ENCODE measurements at places on chromosomes 13 and 19.

GRCh38 chr13:48194379-48194754, 38.6 kb upstream of the ITM2B start:
- no peak for DNase-seq

DNA sequence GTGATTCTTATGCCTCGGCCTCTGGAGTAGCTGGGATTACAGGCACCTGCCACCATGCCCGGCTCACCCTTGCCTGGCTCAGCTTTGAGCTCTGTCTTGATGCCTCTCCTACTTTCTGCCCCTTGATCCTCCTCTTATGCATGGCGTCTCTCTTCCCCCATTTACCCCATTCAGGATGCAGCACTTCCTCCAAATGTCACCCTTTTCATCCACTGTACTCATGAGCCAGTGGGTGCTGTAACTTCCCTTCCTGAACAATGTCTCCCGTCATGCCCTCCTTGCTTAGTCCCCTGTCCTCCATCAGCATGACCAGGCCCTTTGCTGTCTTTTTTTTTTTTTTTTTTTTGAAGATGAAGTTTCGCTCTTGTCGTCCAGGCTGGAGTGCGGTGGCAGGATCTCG, 3.4 kb upstream of the SIGLEC9 start:
- no peak for DNase-seq

GRCh38 chr19:44696939-44697669, 1.8 kb upstream of the CEACAM16 start:
- DNase-seq, result no peak

- no peak for DNase-seq
Measured at GRCh38 chr13:58949646-58950045, 1214.1 kb downstream of the DIAPH3 start.

DNA sequence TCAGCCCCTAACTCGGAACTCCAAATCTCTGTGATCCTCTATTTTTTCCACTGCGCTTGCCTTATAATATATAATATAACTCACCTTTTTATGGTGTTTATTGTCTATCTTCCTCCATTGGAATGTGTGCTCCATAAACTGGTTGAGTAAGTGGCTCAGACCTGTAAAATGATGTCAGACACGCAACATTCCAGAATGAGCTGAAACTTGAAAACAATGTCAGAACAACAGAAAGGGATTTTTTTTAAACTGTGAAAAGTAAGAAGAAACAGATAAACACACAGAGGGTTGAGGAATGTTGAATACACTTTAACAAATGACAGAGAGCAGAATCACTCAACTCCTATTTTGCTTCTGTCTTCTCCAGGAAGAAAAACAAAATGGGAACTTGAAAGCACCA, 19.1 kb upstream of the FAM216B start:
- DNase-seq, result no peak

DNA sequence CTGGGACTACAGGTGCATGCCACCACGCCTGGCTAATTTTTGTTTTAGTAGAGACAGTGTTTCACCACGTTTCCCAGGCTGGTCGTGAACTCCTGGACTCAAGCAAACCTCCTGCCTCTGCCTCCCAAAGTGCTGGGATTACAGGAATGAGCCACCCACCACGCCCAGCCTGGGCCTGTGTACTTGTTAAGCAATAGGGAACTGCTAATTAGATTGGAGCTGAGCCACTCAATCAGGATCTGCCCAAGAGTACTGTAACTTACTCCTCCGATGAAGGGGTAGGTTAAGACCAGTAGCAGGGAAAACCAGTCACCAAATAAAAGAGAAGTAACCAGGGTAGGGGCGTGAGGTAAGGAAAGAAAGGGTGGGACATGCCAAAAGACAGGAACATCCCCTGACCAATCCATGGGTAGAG, 2.3 kb downstream of the DDX39A start:
- peak; percentile 5 for DNase-seq

DNA sequence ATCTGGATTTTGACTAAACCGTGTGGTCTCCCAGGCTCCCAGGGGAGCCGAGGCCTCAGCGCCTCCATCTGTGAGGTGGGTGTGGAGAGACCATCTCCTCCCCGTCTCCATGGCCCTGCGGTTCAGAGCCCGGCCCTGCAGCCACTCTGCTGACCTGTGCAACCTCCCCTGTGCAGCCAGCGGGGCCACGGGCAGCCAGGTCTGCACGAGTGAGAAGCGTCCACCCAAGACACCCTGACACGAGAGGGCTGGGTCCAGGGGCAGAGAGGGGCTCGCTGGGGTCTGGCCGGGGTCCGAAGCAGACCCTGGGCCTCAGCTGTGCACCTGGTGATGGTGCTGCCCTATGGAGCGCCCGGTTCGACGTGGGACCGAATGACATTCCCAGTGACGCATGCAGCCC, 10.4 kb upstream of the CACTIN start:
- no peak for DNase-seq

GRCh38 chr19:54882758-54883157, 8.7 kb downstream of the FCAR start:
- DNase-seq, result no peak

- no peak for DNase-seq
Measured at GRCh38 chr13:92303428-92303827, 905.0 kb downstream of the GPC5 start.

- no peak for DNase-seq
Measured at GRCh38 chr13:111278743-111279652, 41.4 kb upstream of the TEX29 start.

GRCh38 chr13:104833221-104833620, 1702.2 kb downstream of the EFNB2 start:
- no peak for DNase-seq

GRCh38 chr13:38430796-38431195, 81.1 kb downstream of the UFM1 start:
- no peak for DNase-seq

DNA sequence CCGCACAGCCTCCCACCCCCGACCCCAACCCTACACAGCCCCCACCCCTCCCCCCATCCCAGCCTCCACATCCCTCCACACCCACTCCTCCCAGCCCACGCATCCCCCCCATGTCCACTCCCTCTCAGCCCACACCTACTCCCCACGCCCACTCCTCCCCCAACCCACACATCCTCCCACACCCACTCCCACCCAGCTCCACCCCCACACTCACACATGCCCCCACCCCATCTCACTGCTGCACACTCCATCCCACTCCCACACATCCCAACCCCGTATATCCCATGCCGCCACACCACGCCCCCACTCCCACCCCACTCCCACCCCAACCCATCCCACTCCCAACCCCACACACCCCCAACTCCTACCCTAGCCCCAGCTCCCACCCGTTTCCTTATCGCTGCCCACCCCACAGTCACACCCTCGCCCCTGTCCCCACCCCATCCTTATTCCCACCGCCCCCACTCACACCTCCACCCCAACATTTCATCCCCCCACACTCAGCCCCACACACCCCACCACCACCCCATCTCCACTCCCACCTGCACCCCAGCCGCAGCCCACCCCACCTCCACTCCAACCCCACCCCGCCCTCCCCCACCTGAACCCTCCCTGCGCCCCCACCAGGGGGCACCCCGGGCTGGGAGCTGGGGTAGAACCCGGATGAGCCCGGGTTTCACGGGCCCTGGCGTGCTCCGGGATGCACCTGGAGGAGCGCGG, 809 bp downstream of the TDRD12 start:
- DNase-seq, result no peak

GRCh38 chr13:102807699-102808098, 8.8 kb downstream of the BIVM start:
- no peak for DNase-seq

GRCh38 chr13:20156702-20157101, 4.2 kb downstream of the GJA3 start:
- DNase-seq, result no peak

- DNase-seq, result peak; percentile 99
Measured at GRCh38 chr19:48468772-48469288, 339 bp upstream of the CYTH2 start.

GRCh38 chr19:11208561-11209471, 11.5 kb upstream of the KANK2 start:
- peak; percentile 53 for DNase-seq

- no peak for DNase-seq
Measured at GRCh38 chr13:43933378-43933777, 53.7 kb downstream of the LACC1 start.

DNA sequence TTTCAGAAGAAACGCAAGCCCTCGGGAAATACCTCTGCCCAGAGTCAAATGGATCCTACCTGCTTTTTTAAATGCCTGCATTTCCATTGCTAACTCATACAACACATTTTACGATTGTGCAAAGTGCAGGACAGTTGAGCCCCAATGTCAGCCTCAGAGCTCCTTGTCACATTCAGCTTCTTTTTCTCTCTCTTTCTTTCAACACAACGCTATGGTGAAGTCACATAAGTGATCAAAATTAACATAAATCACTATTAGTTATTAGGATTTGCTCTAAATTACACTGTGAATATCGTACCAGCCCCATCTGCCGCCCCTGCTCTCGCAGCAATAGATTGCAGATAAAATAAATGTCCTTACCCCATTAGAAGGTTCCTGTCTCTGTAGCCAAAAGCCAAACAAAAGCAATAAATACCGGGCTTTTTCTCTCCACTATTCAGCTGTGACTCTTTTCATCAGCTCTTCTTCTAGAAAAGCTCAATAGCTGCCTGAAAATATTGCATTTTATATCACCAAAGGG, 8.8 kb downstream of the POU4F1 start:
- DNase-seq, result no peak

DNA sequence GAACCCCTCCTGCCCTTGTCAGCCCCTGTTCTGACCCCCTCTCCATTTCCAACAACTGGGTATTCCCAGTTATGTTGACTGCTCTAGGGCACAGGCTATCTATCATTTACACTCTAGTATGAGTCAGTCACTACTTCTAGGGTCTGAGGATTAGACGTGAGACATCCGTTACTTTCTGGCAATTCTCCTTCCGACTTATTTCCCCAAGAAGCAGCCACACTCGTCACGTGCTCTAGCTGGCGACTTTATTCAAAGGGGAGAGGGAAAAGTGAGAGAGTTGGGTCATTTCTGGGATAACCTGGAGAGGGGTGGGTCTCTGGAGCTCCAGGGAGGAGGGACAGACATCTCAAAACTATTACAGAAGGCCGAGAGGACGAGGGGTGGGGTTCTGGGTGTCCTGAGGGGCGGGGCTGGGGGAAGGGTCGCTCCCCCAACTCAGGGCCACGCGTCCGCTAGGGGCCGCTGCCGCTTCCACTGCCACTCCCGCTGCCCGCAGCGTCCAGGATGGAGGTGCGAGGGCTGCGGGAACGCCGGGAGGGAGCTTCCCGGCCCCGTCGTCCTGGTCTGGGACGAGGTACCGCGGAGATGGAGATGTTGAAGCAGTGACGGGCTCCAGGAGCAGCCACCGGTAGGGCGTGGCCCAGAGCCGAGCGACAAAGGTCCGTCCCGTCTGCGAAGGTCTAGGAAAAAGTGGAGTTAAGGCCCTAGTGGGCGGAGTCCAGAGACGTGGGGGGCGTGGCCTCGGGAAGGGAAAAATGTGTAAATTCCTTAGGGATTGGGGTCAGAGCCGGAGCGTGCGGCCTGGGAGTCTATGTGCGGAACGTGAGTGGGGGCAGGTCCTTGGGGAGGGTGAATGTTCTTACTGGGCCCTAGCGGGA, 8.9 kb downstream of the RTBDN start:
- DNase-seq, result peak; percentile 71

DNA sequence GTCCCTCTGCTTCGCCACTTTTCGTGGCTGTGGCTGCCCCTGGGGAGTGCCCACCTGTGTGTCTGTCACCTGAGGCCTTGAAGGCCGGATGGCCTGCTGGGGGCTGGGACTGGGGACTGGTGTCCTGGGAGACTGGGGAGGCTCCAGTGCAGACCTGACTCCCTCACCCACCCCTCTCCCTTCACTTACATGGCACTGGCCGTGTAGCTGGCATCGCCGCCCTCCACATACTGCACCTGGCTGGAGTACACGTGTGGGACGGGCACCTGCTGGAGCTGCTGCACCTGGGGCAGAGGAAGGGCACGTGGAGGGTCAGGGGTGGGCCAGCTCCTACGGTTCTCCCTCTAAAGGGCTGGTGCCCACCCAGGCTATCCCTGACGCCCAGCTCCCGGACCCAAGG, 25.5 kb downstream of the DCAF15 start:
- DNase-seq, result no peak

GRCh38 chr13:94966422-94966955, 254.1 kb upstream of the SOX21 start:
- DNase-seq, result no peak

- no peak for DNase-seq
Measured at GRCh38 chr13:54591540-54591939, 1562.9 kb downstream of the OLFM4 start.

GRCh38 chr13:40503011-40503410, 163.4 kb downstream of the FOXO1 start:
- no peak for DNase-seq

DNA sequence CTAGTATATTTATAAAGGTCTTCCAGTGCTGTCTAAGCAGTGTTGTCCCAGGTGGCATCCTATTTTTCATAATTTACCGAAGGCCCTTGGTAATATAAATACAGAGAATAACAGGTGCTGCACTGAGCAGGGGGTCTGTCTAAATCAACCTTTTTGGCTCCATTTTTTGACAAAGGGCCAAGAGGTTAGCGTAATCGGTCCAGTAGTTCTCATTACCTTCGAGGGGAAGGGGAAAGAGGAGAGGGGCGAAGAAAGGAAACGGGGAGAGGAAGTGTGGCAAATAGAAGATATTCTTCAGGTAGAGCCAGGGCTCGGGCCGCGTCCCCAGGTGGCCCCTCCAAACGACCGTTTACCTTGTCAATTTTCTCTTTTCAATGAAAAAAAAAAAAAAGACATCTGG, 749 bp upstream of the PAN3 start:
- DNase-seq, result no peak

DNA sequence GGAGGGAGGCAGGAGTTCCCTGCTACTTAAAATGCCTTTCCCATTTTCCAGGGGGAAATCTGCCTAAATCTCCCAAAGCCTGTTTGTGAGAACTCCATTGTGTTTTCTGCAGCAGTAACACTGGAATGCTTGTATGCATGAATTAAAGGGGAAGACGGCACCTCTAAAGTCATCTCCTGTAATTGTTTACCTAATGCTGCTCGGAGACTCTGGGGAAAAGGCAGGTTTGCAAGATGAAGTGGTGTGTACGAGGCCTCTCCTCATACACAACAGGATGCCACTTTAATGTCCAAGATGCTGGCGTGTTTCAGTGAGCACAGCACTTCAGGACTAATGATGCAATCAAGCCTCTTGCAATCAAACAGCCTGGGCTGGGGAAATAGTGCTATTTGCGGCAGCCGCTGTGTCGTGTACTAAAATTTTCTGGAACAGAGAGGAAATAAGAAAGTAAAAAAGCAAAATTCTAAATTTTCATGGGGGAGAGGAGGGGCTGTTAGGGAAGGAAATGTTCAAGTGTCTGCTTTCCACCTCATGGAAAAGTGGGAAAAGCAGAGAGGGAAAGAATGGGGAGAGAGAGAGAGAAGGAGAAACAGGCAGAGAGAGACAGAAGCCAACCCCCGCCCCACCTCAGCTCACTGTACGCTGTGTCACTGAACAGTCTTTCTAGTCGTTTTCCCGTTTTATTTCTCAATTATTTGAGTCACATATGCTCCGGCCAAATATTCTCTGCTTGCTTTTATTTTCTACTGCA, 32.9 kb downstream of the TSHZ3 start:
- no peak for DNase-seq

DNA sequence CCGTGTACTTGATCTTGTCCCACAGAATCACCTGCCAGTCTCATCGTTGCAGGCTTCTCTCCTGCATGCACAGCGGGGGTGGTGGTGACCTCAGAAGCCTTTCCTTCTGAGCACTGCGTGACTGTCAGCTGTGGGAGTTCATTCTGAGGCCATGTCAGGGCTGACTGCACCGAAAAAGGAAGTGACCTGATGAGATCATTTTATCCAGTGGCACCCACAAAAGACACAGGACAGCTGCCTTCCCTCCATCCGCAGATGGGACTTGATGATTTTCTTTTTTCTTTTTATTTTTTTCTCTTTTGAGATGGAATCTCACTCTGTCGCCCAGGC, 89.7 kb downstream of the RAB20 start:
- DNase-seq, result peak; percentile 90

GRCh38 chr19:48121909-48122371, 11.3 kb upstream of the PLA2G4C start:
- no peak for DNase-seq

All from hepatic stellate cell (primary cell).